CD4-positive, alpha-beta memory T cell (primary cell): ENCODE measurements at places on chromosomes 1 and 21.

- no peak for DNase-seq
These were observed 8.3 kb upstream of the MPZL1 start for GRCh38 chr1:167713330-167714081.

DNA sequence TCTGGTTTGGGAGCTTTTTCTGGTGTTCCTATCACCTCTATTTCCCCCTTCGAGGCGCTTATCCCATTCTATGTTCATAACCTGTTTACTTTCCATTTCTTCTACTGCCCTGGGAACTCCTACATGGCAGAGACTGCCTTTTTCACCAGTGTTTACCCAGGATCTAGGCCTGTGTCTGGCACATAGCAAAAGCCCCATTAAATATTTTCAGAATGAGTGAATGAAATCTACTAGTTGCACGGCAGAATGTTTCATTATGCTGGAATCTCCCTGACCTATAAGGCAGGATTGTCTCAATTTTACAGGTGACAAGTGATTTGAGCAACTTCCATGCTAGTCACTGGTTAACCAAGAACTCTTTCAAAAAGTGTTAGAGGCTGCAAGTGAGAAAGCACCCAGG, 70.1 kb downstream of the PGM1 start:
- no peak for DNase-seq

DNA sequence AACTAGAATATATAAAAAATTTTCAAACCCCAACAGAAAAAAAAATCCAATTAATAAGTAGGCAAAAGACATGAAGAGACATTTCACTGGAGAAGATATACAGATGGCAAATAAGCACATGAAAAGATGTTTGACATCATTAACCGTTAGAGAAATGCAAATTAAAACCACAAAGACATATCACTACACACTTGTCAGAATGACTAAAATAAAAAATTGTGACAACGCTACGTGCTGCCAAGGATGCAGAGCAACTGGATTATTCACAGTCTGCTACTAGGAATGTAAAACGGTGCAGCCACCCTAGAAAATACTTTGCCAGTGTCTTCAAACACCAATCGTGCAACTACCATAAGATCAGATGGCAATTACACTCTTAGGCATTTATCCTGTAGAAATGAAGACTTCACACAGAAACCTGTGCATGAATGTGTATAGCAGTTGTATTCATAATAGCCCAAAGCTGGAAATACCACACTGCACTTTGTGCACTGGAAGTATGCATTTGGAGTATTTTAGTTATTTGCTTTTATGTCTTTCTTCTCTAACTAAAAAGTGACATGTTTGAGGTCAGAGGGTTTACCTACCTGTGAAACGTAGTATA, 75.3 kb upstream of the PALMD start:
- DNase-seq: no peak

DNA sequence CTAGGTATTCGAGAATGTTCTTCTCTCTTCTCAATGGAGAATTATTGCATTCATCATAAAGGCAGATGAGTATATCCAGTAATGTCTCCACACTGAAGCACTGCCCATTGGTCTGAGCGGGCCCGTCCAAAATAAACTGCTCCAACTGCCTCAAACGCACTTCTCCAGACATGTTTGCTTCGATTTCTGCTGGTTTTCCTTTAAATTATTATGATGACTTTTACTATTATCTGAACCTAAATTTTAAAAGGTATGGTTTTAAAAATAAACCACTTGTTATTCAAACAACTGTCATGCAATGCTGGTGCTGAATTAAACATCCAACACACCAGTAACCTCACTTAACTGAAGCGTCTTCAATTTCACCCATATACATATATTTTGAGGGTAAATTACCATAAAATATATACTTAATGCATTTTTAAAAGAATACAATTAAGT, 1.3 kb downstream of the CDC42BPA start:
- DNase-seq: no peak

DNA sequence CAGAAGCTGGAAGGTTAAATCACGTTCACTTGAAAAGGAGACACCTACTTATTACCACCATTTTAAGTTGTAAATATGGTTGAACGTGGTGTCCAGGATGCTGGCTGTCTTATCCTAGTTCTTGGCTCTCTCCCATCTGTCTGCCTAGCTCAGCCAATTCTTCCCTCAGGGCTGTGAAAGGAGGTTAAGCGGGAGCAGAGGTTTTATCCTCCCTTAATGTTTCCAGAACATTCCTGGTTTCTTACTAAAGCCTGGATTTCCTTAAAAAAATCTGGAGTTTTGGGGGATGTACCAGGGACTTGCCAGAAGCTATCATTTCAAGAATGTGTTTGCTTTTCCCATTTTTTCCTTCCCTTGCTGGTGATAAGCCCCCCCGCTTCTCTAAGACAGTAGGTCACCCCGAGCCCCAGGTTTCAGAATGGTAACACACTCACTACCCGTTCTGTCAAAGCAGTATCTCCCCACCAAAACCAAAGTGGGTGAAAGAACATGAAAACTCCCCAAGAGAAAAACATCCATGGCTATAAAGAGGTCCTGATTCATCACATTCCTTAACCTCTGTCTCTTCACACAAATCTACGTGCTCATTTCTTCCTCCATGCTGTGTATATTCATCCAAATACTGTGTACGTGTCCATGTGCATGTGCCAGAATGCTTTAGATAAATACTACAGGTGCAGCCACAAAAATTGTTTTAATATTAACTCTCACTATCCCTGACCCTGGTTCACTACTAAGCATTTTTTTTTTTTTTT, 114.7 kb downstream of the MAP3K21 start:
- DNase-seq: no peak

DNA sequence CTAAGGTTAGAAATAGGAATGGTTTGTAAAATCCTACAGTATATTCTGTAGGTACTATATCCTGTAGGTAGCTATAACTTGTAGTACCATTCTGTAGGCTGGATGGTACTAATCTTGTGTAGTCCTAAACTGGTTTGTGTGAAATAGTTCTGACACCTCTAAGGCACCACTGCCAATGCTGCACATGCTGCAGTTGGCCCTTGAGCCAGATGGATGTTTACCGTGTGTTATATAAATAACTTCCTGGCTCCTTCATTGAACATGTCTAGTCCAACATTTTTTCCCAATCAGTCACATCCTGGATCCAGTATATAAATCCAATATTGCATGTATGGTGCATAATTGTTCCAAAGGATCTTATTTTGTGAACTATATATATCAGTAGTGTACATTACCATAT, 89.5 kb upstream of the GNG4 start:
- DNase-seq: no peak

DNA sequence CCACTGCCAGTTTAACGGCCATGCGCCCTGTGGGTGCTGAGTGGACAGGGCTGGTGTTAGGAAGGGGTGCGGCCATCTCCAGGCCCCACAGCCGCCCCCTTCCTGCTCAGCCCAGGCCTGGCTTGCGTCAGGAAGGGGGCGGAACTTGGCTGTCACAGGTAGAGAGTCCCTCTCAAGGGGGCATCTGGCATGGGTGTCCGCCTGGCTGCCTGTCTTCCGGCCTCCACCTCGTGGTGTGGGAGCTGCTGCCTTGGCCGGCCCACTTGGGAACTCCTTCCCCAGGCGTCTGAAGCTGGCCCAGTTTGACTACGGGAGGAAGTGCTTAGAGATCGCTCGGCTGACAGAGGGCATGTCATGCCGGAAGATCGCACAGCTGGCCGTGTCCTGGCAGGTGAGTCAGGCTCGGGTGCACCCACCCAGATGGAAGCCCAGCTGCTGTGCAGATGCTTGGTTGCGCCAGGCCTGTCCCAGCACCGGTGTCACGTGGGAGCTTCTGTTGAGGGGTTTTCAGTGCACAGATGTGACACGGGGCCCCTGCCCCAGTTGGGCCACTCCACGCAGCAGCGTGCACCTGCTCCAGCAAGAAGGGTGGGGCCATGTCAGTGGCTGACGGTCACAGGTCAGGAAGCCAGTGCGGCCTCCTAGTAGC, 9.1 kb upstream of the ATAD3B start:
- peak; percentile 48 for DNase-seq

GRCh38 chr21:42733037-42733627, 79.7 kb downstream of the PDE9A start:
- DNase-seq: no peak

DNA sequence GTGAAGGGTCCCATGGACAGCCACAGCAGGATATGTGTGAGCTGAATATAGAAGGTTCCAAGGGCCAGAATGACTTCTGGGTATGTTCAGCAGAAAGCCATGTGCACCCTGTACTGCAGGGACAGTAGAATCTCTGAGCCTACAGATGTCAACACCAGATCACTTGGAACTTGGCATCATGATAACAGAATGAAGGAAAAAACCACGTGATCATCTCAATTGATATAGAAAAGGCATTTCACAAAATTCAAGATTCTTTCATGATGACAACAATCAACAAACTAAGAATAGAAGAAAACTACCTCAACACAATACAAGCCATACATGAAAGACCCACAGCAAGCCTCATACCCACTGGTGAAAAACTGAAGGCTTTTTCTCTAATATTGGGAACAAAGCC, 885 bp upstream of the KRTAP12-2 start:
- no peak for DNase-seq

GRCh38 chr1:1033009-1033587, 13.2 kb downstream of the AGRN start:
- DNase-seq: peak; percentile 88

- no peak for DNase-seq
These were observed 402 bp upstream of the AK4 start for GRCh38 chr1:65147424-65148177.

GRCh38 chr1:167722152-167722869, 529 bp downstream of the MPZL1 start:
- DNase-seq: no peak

GRCh38 chr1:36673202-36673601, 190.5 kb upstream of the CSF3R start:
- no peak for DNase-seq

DNA sequence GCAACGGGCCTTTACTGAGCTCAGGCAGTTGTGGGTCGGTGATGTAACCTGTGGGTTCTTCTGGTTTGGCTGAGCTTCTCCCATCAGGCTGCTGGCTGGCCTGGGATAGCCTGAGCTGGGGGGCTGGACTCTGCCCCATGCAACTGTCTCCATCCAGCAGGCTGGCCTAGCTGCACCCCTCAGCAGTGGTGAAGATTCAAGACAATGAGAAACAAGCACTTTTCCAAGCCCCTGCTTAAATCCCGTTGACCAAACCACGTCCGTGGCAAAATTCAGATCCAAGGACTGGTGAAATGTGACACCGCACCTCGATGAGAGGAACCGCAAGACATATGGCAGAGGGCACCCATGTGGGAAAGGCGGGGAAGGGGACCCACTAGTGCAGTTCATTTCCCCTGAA, 25.6 kb downstream of the PRSS38 start:
- no peak for DNase-seq

DNA sequence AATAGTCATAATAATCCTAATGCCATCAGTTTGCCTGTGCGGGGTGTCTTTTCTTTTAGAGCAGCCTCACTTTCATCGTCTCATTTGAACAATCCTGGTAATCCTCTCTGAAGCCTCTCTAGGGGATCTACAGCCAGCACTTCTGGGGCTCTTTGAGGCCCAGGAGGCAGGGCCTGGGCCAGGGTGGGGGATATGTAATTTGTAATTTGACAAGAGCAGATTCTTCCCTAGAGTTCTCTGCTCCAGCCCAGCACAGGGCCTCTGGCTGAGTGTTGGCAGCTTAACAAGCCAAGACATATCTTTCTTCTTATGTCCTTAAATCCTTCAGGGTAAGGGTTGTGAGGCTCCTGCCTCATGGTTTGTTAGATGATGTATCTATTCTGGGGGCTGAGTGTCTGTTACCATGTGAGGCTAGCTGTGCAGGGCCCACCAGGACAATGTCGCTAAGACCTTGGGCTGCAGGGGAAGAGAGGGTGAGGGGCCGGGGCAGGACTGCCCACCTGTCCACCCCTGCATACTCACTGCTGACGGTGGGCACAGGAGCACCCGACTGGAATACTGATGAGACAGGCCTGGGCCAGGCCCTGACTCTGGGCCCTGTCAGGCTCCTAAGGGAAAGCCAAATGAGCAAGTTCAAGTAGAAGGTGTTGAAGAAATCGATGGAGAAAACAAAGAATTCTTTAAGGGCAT, 45.3 kb upstream of the PARP1 start:
- no peak for DNase-seq

GRCh38 chr1:213119794-213120193, 68.8 kb downstream of the RPS6KC1 start:
- DNase-seq: no peak

- DNase-seq: no peak
These were observed 11.7 kb downstream of the SEMA4A start for GRCh38 chr1:156165083-156165482.

DNA sequence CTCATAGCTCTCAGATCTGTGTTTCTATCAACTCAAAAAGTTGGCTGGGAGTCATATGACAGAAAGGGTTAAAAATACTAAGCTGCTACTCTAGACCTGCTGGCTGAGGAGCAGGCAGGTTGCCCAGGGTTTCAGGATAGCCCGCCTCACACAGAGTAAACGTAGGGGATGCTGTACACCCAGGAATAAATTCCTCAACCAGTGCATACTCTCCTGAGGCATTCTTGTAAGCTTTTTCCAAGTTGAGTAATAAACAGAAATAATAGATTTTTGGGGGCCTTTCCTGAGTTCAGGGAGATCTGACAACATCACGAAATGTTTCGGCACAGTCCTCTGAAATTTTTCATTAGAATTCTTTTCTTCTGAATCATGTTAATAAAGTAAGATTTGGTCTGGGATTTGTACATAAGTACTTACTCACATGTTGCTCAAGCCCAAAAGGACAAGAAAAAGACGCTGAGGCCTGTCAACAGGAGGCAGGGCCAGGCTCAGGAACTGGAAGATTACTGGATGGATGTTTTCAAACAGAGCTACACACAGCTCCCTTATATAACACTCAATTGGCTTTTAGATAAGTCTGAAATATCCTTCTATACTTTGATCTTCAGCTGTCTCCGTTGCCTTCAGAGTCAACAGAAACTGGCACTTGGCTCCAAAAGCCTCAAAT, 41.0 kb downstream of the TGFBR3 start:
- DNase-seq: no peak

DNA sequence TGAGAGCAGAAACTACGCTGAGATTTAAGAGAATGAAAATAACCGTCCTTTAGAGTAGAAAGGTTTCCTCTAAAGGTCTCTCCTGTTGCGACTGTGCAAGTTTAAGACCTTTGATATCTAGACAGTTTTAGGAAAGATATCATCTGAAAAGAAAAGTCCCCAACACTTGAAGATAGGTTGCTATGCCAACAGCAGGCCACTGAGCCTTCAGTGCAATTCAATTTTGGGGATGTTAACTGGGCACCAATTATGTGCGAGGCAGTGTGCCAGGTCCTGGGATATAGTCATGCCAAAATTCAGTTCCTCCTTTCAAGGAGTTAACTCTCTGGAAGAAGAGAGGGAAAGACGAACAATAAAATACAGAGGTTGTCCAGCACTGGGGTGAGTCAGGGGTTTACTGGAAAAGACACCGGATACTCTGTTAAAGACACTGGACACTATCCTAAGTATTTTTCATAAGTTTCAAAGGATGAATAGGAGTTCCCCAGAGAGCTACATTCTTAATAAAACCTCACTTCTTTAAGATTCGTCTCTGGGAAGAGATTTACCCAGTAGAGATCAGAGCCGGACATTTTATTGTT, 25.5 kb upstream of the ZNF281 start:
- DNase-seq: no peak
